Coronary artery (tissue), 2 donors: ENCODE measurements at places on chromosomes 2 and 18.

DNA sequence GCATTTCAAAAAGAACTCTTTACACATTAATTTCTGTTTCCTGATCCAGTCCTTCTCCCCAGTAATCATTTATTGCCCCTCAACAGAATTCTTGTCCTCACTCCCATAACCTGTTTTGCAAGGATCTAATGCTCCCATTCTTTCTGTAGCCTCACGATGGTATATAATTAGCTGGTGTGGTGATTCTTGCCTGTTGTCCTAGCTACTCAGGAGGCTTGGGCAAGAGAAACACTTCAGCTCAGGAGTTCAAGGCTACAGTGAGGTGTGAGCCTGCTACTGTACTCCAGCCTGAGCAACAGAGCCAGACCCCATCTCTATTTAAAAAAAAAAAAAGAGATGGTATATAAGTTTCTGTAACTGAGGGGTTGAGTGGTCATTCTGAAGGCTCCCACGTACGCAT is 7.7 kb upstream of the TRAPPC8 start:
- DNase-seq, result no peak

GRCh38 chr2:85935170-85935745 is 46.5 kb upstream of the ST3GAL5 start:
- no peak for DNase-seq

DNA sequence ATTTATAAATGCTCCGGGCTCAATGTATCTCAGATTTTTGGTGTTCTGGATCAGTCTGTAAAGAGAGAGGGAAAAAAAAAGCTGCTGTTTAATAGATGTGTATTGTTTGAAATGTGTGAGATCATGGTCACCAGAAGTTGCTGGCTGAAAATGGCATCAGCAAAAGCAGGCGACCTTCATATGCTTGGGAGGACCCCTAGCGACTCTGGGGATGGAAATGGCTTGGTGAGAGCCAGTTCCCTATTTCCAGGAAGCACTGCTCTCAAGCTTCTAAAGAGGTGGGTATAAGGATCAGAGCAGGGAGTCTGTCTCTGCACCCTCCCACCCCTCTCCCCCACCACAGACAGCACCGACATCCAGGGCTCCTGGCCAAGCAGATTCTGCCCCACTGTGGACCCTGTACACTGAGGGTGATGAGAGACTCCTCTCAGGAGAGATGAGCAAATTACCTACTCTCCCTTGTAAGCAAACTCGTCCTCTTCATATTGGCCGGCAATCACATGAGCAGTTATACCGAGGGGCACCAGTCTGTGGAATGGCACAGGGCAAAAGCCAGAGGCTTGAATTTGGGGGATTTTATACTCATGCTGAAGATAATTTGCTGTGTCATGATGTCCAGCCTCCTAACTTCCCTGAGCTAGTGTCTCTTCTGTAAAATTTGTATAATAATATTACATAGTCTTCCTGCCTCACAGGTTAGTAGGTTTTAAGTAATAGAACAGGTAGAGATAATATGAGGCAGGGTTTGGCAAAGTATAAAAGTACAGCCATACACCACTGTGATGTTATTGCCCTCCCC is 29.6 kb downstream of the LHCGR start:
- DNase-seq, result no peak

DNA sequence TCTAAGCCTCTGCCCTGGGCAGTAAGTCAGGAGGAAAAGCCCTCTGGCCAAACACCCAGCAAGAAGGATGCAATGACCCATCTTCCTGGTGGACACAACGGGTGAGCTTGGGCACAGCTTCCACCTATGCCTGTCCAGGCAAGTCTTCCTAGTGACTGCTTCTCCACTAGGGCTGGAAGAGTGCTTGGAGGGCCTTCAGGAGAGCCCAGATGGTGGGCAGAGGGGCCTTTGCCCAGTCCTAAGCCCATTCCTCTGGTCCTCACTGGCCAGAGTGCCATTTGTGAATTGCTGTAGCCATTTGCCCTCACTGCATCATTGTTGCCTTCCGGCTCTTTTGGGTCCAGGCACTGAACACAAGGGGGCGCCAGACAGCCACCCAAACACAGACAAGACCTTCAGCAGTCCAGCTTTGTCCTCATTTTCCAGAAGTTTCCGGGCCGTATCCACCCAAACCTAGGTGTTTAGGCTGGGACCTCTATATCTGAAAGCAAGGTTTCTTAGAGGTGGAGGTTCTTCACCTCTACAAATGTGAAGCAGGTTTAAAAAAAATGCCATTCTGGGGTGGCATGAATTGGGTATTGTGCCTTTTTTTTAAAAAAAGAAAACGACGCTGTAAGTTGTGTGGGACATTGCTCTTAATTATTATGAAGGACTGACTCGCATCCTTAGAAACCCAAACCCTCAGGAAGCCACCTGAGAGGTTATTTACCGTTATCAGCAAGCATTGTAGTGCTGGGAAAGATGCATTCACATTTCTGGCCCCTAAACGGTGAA is 29.5 kb downstream of the PAX8 start:
- DNase-seq, result peak; percentile 86

- no peak for DNase-seq
Measured at GRCh38 chr2:46273225-46273863, 23.9 kb upstream of the EPAS1 start.

DNA sequence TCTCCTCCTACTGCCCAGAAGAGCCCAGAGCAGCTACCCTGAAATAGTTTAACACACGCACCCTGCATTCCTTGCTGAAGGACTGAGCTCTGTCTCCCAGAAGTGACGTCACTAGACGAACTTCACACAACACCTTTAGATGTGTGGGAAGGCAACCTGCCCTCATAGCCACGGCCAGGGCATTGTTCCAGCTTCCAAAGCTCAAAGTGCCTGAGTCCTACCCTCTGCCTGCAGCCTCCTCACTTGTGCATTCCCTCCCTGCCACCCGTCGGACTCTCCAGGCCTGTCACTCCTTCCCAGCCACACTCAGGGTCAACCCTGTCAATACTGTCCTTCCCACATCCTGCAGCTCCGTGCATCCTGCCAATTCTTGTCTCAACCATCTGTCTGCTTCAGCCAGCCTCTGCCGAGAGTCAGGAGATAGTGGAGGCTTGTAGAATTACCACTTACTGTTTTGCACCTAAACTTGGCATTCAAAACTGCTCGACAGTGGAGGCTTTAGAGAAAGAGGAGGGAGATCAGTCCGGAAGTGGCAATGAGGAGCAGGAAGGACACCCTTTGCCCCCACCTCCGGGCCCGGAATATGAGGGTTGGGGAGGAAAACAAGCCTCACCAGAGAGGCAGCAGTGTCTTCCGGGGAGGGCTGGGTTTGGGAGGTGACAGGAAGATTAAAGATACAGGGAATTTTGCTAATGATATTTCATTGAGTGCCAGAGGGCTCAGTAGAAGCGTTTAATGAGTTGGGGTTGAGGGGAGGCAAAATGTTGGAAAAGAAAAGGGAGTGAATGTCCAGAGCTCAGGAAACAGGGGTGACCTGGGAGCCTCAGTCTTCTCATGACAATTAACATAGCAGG is 72.3 kb upstream of the ATG16L1 start:
- no peak for DNase-seq

GRCh38 chr2:58594175-58594574 is 353.1 kb upstream of the FANCL start:
- no peak for DNase-seq

GRCh38 chr2:158735822-158736580 is 59.1 kb upstream of the DAPL1 start:
- DNase-seq, result no peak

GRCh38 chr2:207734264-207734635 is 22.8 kb downstream of the CCNYL1 start:
- no peak for DNase-seq

- DNase-seq, result no peak
Measured at GRCh38 chr2:27903018-27903417, 12.5 kb downstream of the BABAM2 start.

DNA sequence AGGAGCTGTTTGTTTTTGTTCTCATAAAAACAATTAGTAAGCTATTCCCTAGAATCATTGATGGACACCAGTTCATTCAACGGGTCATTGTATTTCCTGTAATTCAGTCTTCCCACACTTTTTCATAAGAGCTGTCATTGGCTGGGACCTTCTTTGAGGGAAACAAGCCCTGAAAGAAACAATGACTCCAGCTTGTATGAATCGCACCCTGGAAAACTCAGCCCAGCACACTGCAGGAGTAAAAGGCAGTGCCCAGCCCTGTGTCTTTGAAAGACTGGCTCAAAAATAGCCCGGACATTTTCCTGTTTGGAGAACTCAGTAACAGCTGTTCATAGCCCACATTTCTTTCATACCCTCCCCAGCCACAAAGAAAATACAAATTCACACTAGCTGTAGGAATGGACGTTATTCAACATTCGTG is 81.5 kb downstream of the NCKAP5 start:
- DNase-seq, result no peak

DNA sequence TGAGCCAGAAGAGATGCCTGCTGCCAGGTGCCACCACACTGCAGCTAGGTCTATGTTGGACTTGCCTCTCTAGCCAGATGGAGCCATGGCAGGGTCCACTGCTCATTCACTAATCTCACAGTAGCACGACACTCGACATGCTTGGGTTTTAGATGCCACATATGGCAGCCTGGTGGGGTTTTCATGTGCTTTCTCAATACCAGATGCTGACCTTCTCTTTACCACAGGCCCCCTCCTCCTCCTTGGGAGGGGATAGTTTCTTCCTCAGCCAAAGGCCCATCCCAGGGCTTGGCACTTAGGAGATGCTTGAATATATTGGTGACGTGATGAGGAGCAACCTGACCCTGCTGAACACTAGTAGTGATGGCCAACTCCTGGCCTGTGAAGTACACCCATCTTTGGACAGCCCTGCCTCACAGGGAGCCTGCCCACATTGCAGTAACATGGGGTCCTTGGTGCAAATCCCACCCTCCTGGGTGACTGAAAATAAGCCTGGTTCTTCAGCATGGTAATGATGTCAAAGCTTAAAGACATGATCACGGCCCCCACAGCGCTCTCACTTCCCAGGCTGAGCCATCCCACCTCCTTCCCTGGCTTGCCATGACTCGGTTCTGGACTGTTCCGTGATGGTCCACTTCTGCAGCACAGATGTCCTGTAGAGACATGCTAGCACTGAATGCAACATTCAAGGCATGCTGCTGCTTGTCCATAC is 227.5 kb downstream of the SH3RF3 start:
- peak; percentile 47 for DNase-seq

DNA sequence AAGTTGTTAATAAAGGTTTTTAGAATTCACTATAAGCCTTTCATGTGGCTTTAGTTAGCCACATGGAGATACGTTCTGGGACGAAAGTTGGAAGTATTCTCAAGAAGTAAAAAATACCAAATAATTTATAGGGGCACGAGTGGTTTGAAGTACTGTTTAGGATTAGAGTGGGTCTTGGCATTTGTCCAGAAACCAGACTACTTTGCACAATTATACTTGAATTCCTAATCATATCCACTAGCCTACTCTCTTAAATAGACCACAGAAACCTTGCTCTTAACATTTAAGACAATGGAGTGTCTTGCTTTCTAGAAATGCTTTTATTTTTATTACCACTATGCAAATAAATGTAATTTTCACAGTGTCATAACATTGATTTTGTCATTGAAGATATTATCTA is 44.6 kb downstream of the UBE2E3 start:
- DNase-seq, result no peak

DNA sequence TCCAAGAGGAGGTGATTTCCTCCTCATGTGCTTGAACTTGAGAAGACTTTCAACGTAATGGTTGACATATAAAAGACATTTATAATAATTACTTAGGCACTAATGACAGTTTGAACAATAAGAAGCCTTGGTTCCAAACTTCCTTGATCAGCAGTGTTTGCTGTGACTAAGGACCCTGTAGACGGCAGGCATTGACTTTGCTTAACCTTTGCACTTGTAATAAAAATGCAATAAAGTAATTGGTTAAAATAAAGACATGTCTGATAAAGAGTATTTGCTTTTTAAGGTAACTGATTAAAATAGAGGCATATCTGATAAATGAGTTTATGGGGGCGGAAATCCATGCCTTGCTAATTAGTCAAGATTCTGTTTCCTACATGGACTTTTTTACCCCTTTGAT is 82.2 kb upstream of the ST8SIA3 start:
- DNase-seq, result no peak

DNA sequence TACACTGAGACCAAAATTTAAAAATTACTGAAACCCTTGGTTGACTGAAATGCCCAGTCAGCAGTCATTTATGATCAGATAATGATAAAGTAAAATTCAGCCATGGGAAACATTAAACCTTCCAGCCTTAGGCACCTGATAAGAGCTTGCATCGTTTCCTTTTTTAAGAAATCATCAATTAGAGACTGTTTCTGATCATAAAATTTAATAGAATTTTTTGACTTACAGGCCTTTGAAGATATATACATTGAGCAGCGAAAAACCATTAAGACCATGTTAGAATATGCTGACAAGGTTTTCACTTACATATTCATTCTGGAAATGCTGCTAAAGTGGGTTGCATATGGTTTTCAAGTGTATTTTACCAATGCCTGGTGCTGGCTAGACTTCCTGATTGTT is 99.6 kb upstream of the CSRNP3 start:
- DNase-seq, result no peak

GRCh38 chr2:213846856-213847255 is 562.6 kb downstream of the SPAG16 start:
- DNase-seq, result no peak

DNA sequence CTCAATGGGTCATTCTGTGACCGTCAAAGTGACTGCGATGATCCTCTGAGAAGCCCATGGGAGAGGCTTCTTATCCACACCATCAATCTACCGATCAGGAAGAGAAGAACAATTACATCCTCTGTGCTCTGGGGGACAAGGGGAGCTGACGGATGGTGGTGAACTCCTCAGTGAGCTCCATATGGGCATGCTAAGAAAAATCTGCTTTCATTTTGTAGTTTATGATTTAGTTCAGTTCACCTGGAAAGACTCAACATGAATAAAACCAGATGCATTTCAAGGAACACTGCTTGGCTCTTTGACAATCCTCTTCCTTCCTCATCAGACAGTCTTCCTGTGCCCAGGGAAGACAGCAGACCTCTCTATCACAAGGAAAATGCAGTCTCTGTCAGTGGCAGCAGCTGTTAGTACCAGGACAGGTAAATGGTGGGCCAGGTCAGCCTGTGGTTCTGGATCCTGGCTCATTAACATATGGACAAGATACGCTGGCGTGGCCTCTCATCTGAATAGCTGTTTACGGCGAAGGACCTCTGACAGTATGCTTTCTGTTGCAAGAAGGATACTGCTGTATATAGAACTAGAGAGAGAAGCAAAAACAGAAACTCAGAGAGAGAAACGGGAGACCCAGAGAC is 176.9 kb downstream of the BCL2 start:
- DNase-seq, result no peak

GRCh38 chr2:187715590-187715989 is 161.4 kb upstream of the TFPI start:
- no peak for DNase-seq

- DNase-seq, result no peak
Measured at GRCh38 chr2:195450552-195451113, 206.4 kb upstream of the SLC39A10 start.

DNA sequence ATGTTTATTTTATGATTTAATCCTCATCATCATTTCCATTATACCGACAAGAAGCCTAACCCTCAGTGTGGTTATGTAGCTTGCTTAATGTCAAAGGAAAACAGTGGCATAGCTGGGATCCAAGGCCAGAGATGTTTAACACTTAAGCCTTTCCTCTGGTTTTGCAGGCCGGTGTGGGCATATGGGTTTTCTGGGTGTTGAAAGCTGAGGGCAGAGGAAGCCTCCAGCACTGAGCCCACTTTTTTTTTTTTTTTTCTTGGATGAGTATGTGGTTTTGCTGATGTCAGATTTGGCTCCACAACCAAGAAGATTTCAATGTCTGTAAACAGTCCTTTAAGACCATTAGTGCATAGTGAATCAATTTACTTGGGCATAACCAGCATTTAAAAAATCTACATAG is 41.3 kb downstream of the LHCGR start:
- no peak for DNase-seq

- DNase-seq, result no peak
Measured at GRCh38 chr2:10128420-10128819, 5.9 kb downstream of the RRM2 start.

- no peak for DNase-seq
Measured at GRCh38 chr18:69897397-69898108, 50.1 kb downstream of the CD226 start.
